Stimulated activated CD4-positive, alpha-beta T cell treated with anti-CD3 and anti-CD28 coated beads, Interleukin-1b, Interleukin-23, amount 100 ng/mL, for 1 hour (primary cell): ENCODE measurements at places on chromosomes 16 and 17.

DNA sequence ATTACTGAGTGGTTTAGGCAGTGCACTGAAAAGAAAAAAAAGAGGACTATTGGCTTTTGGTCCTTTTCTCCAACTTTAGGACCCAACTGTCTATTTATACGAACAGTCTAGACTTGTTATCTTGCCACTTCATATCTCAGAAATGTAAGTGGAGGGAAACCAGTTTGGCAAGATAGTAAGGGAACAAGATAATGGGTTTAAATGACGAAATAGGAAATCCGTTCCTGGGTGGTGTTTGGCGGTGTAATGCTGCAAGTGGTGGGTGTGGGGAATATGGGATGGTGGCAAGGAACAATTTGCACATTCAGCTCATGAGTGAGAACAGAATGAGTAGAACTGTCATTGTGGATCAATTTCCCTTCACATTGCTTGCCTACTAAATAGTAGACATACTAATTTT lies 44.7 kb downstream of the GRB7 start:
- no peak for DNase-seq

DNA sequence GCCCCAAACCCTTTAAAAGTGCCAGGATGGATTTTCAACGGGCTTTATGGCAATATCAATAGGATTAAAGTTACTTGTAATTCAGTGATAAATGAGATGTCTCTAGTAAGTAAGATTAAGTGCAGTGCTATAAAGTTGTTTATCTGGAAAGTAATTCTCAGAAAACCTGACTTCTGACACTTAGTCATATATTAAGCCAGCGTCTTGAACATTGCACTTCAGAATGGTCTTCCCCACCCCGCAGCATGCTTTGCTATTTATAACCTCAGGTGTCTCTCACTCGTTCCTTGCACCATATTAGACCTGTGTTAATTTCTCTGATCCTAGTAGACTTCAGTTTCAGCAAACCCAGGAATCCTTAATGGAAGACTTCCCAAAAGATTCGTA lies 2.1 kb upstream of the MAF start:
- no peak for DNase-seq

DNA sequence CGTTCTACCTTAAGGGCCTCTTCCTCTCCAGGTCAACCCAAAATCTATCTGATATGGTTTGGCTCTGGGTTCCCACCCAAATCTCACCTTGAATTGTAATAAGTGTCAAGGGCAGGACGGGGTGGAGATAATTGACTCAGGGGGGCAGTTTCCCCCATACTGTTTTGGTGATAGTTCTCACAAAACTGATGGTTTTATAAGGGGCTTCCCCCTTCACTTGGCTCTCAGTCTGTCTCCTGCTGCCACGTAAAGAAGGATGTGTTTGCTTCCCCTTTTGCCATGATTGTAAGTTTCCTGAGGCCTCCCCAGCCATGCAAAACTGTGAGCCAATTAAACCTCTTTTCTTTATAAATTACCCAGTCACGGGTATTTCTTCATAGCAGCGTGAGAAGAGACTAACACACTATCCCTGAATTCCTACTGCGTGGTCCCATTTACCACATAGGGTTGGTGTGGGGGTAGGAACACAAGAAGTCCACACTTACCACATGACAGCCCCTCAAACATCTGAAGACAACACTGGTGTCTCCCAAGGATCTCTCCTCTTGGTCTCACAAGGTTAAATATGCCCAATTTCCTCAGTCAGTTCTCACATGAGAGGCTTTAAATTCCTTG lies 8.2 kb downstream of the COTL1 start:
- no peak for DNase-seq

DNA sequence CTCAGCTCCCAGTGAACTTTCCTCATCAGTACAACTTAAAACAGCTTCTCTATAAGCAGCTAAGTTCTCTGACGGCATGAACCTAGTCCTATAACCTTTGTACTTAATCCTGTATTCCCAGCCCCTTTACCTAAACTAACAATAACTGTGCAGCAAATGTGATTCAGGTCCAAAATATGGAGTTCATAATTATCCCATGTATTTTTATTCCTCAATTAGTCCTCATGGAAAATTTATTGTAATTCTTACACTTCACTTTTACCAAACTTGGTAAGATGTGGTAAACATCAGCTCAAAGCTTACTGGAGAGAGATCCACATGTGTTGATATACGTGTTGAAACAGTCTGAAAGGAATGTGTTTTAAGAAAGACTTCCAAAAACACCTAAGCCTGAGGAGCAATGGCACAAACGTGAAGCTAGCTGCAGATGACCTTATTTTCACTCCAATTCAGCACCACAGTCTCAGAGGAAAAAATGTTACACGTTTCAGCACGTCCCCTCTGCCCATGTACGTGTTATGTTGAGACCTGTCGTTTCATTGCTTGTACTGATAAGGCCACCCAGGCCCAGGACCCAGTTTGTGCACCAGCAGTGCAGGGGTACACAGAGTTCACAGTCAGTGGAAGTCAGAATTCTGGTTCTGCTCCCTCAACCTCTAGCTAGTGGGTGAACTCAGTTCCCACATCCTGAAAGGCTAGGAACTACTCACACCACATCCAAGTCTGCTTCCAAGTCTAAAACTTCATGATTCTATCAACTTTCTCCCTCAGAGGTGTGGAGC lies 7.1 kb downstream of the USP31 start:
- DNase-seq = no peak

- no peak for DNase-seq
These were observed 1.8 kb upstream of the ACTG1 start for GRCh38 chr17:81514489-81514738.

GRCh38 chr16:57689762-57690558 lies 4.6 kb upstream of the DRC7 start:
- no peak for DNase-seq

DNA sequence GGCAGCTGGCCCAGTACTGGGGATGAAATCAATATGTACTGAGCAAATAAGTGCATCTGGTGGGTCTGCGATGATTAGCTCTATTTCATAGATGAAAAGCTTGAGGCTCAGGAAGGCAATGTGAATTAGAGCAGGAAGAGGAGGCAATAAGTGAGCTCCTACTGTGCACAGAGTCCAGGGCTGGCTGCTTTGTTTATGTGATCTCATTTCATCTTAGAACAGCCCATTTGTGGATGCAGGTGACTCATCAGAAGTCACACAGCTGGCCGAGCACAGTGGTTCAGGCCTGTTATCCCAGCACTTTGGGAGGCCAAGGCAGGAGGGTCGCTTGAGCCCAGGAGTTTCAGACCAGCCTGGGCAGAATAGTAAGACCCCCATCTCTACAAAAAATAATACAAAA lies 7.1 kb downstream of the TMEM114 start:
- no peak for DNase-seq

DNA sequence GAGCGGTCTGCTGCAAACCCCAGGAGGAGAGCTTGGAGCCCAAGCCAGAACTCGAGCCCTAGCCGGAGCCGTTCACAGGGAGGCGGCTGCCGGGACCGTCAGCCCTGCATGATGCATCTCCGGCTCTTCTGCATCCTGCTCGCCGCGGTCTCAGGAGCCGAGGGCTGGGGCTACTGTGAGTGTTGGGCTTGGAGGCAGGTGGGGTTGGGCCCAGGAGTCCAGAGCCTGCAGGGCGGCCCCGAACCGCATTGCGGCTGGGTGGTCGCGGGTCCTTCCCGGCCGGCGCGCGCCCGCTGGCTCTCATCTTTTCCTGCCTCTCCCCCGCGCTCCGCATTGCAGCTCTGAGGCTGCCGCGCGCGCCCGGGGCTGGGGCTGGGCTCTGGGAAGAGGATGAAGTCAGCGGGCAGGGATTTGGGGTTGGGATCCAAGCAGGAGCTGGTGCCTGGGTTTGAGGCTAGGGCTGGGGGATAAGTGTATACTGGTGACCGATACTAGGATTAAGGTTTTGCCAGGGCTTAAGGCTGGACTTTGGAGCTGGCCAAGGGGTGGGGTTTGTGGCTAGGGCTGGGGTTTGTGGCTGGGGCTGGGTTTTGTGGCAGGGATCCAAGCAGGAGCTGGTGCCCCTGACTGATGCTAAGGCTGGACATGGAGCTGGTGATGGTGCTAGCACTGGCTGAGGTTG lies 532 bp downstream of the CNTNAP1 start:
- no peak for DNase-seq

GRCh38 chr17:34413443-34414119 lies 50.5 kb upstream of the CCL1 start:
- no peak for DNase-seq

- DNase-seq = no peak
These were observed 298.8 kb upstream of the IRX3 start for GRCh38 chr16:54585094-54585997.

- no peak for DNase-seq
These were observed 337.8 kb upstream of the CDH5 start for GRCh38 chr16:66028510-66029216.

- DNase-seq = no peak
These were observed 73.4 kb upstream of the COX10 start for GRCh38 chr17:13995856-13996271.

GRCh38 chr17:75695830-75696271 lies 25.4 kb upstream of the ITGB4 start:
- no peak for DNase-seq

GRCh38 chr17:9071016-9071415 lies 49.7 kb downstream of the NTN1 start:
- DNase-seq = no peak

DNA sequence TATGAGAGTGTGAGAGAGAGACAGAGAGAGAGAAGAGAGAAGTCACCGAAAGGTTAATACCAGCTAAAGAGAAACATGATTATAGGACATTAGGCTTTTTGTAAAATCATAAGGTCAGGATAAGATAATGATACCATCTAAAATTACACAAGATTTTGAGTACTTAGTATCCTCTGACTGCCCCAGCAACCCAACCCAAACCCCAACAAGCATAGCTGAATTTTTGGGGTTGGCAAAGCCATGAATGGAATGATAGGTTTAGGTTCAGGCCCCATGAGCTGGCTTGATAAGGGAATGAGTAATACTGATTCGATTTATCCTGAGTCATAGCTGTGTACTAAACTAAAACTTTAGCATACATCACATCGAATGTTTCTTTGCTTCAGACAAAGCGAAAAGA lies 259.5 kb downstream of the IRX3 start:
- DNase-seq = no peak

DNA sequence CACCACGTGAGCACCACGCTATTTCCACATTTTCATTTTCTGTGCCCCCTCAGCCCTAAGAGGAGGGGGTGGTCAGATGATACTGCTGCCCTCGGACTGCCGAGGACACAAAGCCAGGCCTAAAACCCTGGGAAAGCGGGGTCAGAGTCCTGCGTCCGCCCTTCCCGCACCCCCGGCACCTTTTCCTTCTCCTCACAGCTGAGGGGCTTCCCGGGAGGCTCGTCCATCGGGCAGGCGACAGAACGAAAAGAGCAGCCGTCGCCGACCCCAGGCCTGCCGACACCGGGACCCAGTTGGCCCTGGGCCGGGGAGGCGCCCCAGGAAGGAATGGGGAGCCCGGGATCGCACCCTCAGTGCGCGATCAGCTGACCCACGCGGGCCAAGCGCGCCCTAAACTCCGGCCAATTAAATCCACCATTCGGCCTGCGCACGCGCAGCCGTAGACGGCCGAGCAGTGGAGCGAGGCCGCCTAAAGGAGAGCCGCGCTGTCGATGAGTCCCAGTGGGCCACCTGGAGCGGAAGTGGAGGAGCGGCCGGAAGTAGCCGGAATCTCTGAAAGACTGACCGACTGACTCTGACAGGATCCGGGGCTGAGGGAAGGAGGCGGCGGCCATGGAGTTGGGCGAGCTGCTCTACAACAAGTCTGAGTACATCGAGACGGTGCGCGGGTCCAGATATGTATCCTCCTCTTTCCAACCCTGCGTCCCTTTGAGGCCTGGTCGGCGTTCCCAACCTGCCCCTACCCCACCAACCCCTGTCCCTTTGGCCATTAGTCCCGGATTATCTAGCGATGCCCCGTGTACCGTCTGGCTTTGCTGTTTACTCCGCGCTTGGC lies at the start of the genes DCTN5 and PALB2:
TSS of gene DCTN5 (plus strand) at position 536 of the 835 bp plus-strand sequence. CDS start at position 613, 77 bp downstream.
TSS of gene PALB2 (minus strand) at position 380 of the 835 bp plus-strand sequence. CDS start at position 227, 153 bp downstream.
- DNase-seq = peak; percentile 50

GRCh38 chr17:36940313-36941264 lies 3.3 kb downstream of the LHX1 start:
- DNase-seq = no peak

DNA sequence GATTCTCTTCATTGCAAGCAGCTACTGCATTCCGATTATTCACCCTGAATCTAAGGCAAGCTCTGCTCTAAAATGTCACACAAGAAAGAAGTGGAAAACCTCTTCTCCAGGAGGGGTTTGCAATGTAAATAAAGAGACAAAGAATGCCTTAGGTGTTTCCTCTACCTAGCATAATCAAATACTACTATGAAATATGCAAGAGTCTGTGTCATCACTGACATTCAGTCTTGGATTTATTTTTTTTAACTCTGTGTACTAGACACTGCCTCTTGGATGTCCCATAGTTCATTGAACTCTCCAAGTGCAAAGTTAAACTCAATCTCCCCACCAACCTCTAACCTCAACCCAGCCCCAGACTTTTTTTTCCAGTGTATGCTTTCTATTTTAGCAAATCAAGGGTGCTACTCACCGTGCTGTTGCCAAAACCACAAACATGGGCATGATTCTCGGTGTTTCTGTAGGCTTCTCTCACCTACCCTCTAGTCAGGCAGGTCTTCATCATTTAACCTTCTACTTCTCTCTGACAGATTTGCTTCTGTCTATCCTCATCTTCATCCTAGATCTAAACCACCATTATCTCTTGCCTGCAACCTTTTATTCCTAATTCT lies 329.1 kb downstream of the CDH13 start:
- DNase-seq = no peak

DNA sequence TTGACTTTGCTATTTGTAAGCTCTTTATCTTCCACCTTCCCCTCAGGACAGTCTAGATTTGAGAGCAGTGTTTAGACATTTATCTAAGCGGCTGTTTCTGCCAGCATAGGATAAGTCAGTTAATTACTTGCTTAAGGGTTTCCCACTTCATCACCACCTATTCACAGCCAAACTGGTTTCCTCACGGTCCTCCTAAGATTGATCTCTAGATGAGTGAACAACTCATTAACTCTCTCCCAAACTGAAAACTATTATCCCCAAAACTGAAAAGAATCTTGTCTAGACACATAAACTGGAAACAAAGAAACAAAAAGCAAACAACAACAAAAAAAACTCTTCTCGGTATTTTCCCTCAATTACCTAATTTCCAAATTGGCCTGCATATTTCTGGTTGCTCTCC lies 58.2 kb downstream of the SHCBP1 start:
- no peak for DNase-seq

DNA sequence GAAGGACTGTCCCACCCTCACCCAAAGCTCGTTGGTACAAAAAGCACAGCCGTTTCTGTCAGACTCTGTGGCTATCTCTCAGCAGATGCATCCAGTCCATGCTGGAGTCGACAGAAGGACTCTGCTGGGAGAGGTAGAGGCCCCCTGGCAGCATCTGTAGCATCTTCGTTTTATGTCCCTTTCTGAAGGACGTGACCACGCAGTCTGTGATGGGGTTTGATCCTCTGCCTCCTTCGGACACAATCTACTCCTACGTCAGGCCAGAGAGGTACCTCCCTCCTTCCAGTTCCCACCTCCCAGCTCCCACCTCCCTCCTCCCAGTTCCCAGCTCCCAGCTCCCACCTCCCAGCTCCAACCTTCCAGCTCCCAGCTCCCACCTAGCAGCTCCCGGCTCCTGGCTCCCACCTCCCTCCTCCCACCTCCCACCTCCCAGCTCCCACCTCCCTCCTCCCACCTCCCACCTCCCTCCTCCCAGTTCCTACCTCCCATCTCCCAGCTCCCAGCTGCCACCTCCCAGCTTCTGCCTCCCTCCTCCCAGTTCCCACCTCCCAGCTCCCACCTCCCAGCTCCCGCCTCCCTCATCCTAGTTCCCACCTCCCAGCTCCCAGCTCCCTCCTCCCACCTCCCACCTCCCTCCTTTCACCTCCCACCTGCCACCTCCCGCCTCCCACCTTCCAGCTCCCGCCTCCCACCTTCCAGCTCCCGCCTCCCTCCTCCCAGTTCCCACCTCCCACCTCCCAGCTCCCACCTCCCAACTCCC lies 11.4 kb upstream of the MC1R start:
- no peak for DNase-seq

- no peak for DNase-seq
These were observed 4.5 kb upstream of the IRX3 start for GRCh38 chr16:54290833-54291655.
